Midbrain (tissue), 1 donor: ENCODE measurements at places on chromosomes 3 and 15.

DNA sequence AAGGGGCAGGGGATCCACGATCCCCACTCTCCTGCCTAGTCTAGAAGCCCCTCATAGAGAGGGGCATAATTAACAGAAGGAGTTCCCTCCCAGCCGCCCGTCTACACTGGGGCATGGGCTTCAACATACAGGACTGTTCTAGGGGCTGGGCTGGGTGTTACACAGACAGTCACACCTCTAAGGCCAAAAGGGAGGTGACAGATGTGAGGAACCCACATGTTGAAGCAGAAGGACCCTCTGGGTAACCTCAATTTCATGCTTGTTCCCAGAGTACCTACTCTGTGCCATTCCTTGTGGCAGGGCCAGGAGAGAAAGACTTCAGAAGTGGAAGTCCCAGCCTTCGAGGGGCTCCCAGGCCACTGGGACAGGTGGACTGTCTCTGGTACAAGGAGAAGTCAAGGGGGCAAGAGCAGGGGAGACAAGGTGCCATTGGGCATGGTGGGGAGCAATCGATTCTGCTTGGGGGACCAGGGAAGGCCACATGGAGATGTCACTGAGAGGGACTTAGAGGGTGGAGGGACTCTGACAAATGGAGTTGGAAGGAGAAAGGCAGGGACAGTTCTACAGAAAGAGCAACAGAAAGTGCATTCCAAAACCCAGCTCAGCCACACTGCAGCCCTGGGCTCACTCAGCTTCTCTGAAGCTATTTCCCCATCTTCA lies 71.3 kb downstream of the CPN2 start:
- no peak for DNase-seq

GRCh38 chr15:96381463-96381862 lies 51.0 kb downstream of the NR2F2 start:
- no peak for DNase-seq

DNA sequence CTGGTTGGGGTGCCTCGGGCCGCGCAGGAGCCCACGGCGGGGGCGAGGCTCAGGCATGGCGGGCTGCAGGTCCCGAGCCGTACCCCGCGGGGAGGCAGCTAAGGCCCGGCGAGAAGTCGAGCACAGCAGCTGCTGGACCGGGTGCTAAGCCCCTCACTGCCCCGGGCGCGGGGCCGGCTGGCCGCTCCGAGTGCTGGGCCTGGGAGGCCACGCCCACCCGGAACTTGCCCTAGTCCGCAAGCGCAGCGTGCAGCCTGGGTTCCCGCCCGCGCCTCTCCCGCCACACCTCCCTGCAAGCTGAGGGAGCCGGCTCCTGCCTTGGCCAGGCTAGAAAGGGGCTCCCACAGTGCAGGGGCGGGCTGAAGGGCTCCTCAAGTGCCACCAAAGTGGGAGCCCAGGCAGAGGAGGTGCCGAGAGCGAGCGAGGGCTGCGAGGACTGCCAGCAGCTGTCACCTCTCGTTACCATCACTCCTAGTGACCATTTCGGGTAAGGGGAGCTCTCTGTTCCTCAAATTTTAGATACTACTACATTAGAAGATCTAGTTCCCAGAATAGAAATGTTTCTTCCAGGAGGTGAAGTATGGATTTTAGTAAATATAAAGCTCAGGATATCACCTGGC lies 417.0 kb upstream of the AGTR1 start:
- no peak for DNase-seq

- no peak for DNase-seq
Measured at GRCh38 chr3:167554898-167555297, 81.1 kb upstream of the SERPINI2 start.

DNA sequence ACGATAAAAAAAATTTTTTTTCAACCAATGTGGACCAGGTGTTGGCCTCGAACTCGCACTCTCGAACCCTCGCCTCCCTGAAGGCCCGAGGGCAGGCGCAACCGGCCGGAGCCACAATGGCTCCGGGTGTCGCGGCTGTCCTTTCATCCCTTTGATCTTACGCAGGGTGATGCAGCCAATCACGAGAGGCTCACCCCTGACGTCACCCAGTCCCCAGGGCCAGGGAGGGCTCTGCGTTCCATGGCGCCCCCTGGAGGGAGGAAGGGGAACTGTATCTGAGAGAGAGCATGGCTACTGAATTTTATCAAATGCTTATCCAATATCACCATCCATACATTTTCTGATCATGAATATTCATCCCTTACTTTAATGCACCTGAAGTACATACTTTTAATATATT lies 15.4 kb upstream of the GMNC start:
- DNase-seq: no peak

- no peak for DNase-seq
Measured at GRCh38 chr3:72426618-72427397, 421.4 kb downstream of the SHQ1 start.

- no peak for DNase-seq
Measured at GRCh38 chr3:71185733-71186455, 397.6 kb downstream of the FOXP1 start.

DNA sequence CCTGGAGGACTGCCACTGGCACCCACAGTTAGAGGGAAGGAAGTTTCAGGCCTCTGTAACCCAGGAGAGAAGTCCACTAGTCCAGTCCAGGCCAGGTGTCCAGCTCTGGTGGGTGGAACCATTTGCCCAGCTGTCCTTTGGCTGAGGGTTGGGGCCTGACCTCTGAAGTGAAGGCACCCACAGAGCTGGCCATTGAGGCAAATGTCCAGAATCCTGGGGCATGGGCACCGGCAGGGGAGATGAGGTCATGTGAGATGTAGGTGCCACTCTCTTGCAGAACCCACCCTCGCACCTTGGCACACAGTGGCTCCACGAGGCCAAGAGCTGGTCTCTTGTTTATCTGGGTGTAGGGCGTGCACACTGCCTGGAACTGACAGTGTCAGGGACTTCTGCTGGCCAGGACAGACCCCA lies 162.8 kb downstream of the SMAD6 start:
- DNase-seq: no peak

GRCh38 chr15:74380361-74381189 lies 13.1 kb upstream of the CYP11A1 start:
- DNase-seq: no peak

DNA sequence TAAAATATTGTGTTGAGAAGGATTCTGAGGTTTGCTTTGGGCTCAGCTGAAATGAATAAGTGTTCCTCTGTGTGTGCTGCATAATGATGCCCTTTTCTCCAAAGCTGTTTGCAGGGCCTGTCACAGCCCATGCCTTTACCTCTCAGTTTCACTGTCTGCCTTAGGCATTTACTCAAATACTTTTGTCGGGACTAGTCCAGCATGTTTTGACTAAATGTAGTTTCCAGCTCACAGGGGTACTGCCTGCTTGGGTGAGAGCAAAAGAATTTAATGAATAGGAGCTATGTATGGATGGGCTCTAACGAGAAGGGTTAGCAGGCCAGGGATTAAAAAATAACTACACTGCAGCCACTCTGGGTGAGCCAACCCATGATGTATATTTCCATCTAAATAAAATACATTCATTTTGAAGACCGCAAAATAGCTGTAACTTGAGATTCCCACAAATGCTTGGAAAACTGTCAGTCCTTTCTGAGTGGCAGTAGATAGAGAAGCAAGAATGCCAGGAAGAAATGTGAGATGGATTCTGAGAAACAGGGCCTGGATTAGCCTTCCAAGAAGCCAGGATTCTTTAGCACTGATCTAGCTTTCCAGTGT lies 549.2 kb upstream of the TBL1XR1 start:
- no peak for DNase-seq

- no peak for DNase-seq
Measured at GRCh38 chr3:119635719-119636118, 24.7 kb downstream of the POPDC2 start.

- DNase-seq: no peak
Measured at GRCh38 chr3:127410137-127410488, 122.3 kb upstream of the PRR20G start.

DNA sequence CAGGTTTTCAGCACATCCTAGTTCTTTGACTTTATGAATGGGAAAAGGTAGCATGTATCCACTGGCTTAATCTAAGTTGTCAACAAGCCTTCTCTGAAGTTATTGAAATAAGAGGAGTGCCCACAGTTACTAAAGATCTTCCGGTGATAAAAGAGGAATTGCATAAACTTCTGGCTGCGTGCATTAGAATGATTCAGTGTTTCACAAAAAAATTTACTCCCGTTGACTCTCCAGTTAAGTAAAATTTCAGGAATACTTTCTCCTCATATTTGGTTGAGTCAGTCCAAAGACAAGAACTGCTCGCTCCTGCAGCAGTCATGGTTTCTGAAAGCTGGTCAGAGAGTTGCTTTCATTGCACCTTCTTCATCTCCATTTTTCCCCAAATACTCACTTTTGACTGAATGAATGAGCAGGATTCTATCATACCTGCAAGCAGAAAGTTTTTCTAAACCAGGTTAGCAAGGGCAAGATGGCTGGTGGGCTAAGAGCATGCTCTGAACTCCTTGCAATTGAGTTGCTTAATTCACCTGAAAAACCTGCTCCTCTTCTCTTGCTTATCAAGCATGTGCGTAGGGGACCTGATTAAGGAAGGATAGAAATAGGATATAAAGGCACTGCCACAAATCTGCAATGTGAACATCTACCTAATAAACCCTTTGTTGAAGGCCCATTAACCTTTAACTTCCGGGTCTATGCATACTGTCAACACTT lies 64.2 kb upstream of the TIMP4 start:
- no peak for DNase-seq

DNA sequence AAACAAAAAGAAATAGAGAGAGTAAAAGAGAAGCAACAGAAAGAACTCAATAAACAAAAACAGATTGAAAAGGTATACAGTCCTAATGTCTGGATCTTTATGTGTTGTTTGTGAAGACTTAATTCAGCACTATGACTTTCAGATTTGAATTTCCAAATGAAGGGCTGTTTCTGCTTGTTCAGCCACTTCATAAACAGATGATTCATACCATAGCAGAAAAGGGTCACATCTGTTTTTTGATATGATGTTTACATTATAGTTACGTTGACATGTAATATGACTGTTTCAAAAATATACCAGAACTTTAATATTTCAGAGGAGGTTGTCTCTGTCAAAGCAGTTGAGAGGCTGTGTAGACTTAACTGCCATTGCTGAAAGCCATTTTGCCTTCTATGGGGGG lies 24.1 kb downstream of the ASB14 start:
- DNase-seq: no peak

DNA sequence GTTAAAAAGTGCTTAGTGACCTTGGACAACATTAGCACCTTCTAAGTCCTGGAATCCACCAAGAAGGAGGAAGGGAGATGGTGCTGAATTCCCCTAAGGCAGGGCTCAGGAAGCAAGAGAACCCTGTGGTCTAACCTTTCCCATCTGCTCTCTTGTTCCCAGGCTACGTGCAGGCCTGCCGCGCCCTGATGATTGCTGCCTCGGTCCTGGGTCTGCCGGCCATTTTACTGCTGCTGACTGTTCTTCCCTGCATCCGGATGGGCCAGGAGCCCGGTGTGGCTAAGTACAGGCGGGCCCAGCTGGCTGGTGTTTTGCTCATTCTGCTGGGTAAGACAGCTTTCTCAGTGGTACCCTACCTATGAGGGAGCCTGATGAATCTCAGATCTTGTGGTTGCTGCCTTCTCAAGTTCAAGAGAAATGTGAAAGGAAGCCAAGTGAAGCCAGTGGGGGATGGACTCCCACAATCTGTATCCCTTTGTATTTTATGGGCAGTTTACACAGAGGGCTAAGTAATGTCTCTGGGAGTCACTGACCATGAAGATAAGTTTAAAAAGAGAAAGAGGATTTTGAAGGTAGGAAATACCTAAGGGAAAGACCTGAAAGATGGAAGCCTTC lies 4.4 kb downstream of the CLDN11 start:
- peak; percentile 40 for DNase-seq

DNA sequence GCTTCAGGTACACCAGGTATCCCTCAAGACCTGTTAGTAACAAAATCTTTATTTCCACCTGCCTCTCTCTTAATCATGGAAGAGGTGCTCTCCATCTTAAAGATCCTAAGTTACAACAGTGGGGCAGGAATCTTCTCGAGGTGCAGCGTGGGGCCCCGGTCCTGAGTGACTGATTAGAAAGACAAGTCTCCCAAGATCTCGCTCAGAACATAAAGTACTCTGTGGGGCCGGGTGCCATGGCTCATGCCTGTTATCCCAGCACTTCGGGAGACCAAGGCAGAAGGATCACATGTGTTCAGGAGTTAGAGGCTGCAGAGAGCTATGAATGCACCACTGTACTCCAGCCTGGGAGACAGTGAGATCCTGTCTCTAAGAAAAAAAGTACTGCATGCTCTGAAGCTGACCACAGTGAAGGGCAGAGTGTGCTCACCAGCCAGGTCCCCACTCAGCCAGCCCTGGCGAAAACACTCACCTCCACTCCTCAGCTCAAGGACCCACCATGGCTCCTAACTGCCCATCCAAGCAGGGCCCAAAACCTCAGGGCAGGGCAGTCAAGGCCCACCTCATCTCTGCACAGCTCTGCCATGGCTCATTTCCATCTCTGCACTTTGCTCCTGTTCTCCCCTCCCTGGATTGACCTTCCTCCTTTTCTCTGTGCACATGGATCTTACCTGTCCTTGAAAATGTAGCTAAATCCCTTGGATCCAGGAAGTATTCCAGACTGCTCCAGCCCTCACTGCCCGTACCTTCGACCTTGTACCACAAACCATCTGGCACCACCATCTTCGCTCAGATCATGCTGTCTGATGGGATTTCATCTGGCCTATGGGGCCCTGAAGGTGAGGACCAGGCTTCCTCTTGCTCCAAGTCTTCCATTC lies 7.1 kb downstream of the SEMA7A start:
- peak; percentile 10 for DNase-seq

- no peak for DNase-seq
Measured at GRCh38 chr3:8507496-8507895, 5.9 kb downstream of the LMCD1 start.

DNA sequence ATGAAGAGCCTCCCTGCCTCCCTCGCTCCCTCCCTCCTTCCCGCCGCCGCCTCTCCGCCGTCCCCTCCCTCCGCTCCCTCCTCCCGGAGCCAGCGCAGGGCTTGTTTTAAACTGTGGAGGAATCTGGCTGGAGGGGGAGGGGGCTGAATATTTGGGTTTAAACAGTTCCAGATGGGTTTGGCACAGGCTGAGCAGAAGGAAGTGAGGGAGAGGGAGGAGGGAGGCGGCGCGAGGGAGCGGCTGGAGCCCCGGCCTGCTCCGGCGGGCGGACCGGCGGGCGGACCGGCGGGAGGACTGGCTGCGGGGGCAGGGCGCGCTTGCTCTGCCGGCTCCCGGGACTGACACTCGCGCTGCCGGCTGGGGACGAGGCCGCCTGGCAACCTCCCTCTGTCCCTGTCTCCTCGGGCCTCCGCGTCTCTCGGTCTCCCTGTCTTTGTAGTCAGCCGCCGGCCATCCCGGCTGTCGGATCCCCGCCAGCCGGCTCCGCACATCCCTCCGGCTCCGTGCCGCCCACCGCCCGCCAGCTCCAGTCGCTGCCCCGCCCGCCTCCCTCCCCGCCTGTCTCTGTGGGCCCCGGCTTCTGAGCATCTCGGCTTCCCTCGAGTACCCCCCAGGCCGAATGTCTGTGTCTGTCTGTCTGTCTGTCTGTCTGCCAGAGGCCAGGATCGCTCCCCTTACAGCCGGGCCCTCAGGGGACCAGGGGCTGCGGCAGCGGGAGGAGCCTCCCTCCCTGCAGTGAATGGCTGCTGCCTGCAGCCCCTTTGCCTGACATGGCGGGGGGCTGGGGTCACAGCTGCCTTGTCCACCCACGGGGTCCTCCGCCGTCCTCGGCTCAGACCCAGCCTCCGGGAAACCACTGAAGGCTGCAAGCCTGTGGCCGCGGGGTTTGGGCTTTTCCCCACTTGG lies 7.6 kb downstream of the EPHB3 start:
- DNase-seq: peak; percentile 56
